D721Med (cell line): ENCODE measurements at places on chromosomes 3 and 15.

DNA sequence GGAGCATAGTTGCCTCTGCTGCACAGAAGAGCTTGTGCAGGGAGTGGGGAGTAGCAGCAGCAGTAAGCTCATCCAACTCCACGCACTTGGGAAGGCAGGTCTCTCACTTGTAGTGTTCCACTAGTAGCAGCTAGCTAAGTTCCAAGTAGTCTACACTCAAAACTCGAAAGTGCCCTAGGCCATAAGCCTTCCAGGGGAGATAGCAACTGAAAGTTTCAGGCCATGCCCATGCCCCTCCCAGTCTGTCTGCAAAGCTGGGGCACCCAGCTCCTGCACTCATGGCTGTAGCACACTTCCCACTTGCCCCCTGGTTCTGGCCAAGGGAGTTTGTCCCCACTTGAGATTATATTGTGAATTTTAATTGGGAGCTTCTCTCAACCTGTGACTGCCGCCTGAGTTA is 57.5 kb downstream of the MFSD1 start:
- no peak for DNase-seq

GRCh38 chr3:88033808-88034207 is 25.0 kb downstream of the CGGBP1 start:
- no peak for DNase-seq

- no peak for DNase-seq
These were observed 54.1 kb downstream of the RORA start for GRCh38 chr15:61175024-61175423.

- DNase-seq: no peak
These were observed 13.5 kb upstream of the SLC9C1 start for GRCh38 chr3:112307557-112307956.

GRCh38 chr3:32062950-32063582 is 43.4 kb upstream of the GPD1L start:
- no peak for DNase-seq

GRCh38 chr15:69562564-69562963 is 109.9 kb downstream of the RPLP1 start:
- DNase-seq: no peak

GRCh38 chr3:27542476-27542875 is 58.3 kb upstream of the SLC4A7 start:
- DNase-seq: no peak
